ENCODE measurements at places on chromosomes 5 and 9. TPM values are rescaled to one million over a fixed set of nuclear protein-coding genes. Genes with fewer than 3 reads are reported as not detected.

PPP3R2 gene
- not detected for total RNA-seq

PCDHA6 gene
- not detected for total RNA-seq

KLF9 gene
- total RNA-seq: 4.2 TPM

CCNO gene
- total RNA-seq: 7.4 TPM

CCDC171 gene
- total RNA-seq: 0.40 TPM

INSL4 gene
- 15.8 TPM for total RNA-seq

ZNF454 gene
- not detected for total RNA-seq

FGF1 gene
- total RNA-seq: 0.25 TPM

GARNL3 gene
- total RNA-seq: 1.8 TPM

ARSI gene
- total RNA-seq: 26.6 TPM

PIP5K1B gene
- not detected for total RNA-seq

PCDHA11 gene
- 0.08 TPM for total RNA-seq

NR2F1 gene
- 4.8 TPM for total RNA-seq

SH3GLB2 gene
- 51.3 TPM for total RNA-seq

IRX4 gene
- 0.39 TPM for total RNA-seq

RBM18 gene
- 21.7 TPM for total RNA-seq

NELFB gene
- 55.9 TPM for total RNA-seq

RAD23B gene
- 108 TPM for total RNA-seq

SH3GL2 gene
- total RNA-seq: not detected

PCDHGB3 gene
- 0.18 TPM for total RNA-seq

IGFBPL1 gene
- total RNA-seq: 2.6 TPM

TMEM203 gene
- 47.3 TPM for total RNA-seq

Measured in A549 treated with Mapracorat at 1 μM for 4 hours (cell line).